ENCODE measurements at places on chromosomes 6 and 20.

DNA sequence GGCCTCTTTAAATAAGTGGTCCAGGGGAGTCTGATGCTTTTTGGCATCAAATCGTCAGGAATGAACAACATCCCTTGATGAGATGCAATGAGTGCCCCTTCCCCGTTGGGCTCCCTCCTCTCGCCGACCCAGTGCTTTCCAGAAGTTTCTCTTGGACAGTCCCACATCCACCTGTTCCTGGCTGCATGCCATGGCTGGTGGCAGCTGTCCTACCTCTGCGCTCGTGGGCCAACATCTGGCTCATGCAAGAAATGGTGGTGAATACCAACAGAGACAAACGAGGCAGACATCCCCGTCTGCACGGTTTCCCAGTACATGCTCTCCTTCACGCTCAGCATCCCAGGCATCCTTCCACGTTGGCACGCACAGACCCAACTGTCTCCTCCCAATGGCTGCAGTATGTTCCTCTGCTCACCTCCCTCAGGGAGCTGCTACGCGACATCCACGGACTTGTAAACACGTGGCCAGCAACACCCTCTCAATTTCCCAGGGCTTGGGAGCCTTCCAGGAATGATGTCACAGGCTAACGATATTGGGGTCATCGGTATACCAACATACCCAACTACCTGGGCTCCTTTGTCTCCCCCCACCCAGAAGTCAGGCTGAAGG lies 37.5 kb downstream of the PPP1R3G start:
- no peak for DNase-seq

DNA sequence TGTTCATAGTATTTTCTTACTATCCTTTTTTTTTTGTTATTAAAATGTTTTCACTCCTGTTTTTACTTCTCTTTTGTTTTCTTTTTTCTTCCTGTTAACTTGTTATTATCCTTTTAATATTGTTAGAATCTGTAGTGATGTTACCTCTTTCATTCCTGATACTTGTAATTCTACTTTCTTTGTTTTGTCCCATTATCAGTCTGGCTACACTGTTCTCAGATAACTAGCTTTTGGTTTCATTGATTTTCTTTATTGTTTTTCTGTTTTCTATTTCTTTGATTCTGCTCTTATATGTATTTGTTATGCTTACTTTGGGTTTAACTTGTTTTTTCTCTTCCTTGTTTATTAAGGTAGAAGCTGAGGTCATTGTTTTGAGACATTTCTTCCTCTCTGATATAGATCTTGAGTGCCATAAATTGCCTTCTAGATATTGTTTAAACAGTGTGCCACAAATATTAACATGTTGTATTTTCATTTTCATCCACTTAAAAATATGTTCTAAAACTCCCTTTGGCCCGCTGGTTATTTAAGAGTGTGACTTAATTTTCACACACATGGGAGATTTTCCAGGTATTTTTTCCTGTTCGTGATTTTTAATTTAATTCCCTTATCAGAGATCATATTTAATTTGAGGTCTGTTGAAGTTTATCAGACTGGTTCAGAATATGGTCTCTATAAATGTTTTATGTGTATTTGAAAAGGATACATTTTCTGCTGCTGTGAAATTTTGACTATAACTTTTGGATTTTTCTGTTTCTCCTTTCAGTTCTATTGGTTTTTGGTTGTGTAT lies 6.7 kb downstream of the XRN2 start:
- no peak for DNase-seq

DNA sequence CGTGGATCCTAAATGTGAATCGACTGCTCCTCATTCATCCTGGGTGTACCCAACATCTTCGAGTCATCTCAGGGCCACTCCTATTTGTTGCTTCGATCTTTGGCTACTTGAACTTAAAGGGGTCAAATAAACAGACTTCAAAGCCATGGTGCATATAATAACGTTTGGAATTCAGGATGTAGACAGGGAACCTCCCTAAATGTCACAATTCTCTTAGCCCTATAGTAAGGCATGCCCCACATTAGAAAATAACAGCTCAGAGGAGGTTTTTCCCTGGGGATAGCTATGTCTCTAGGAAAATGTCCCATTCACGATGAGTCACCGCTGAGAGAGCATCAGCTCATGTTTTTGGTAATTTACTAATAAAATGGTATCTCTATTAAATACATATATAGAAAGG lies 54.8 kb upstream of the BMP6 start:
- no peak for DNase-seq

DNA sequence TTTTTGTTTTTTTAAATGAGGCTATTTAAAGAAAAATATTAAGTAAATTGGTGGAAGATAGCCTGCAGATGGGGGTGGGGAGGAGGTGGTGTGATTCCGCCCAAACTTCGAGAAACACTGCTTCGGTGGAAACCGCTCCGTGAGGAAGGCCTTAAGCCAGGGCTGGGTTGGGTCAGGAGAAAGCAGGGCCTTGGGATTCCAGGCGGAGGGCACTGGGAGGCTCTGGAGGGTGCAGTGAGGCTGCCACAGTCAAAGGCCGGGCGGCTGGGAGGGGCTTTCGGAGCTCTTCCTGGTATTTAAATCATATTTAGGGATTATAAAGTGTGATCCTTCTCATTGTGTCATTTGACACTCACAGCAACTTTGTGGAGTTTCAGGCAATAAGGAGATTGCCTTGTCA lies 22.2 kb upstream of the SCRT2 start:
- DNase-seq, result no peak

GRCh38 chr6:154998855-154999254 lies 3.7 kb downstream of the TIAM2 start:
- no peak for DNase-seq

- DNase-seq, result no peak
Measured at GRCh38 chr6:111301946-111302345, 181.1 kb downstream of the REV3L start.

GRCh38 chr6:71967436-71967835 lies 81.1 kb downstream of the RIMS1 start:
- DNase-seq, result no peak

DNA sequence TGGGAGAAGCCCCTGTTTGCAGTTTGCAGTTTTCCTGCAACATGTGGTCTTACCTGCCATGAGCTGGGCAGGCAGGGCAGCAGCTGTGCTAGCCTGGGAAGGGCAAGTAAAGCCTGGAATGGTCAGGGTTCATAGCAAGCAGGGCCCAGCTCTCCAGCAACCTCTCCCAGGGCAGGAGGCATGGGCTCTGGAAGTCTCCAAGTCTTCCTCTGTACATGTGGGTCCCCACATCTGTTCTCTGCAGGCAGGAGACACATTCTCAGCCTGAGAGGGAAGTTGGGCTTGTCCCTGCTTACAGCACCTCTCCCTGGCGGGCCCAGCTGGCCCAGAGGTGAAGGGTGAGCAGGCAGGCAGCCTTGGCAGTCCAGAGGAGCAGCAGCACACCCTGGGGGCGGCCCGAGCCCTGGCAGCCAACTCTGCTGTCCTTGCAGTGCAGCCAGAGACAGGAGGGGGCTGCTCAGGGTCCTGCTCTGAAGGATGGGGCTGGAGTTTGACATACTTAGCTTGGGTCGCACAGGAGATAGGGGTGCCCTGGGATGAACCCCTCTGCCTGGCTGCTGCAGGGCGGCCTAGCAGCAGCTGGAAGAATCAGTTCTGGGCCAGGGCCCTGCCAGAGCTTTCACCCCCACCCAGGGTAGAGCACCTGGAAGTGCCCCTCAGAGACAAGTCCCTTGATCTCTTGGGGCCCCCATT lies 176.0 kb downstream of the MRPL14 start:
- peak; percentile 14 for DNase-seq

- no peak for DNase-seq
Measured at GRCh38 chr6:43186019-43186418, 4.0 kb downstream of the CUL9 start.

DNA sequence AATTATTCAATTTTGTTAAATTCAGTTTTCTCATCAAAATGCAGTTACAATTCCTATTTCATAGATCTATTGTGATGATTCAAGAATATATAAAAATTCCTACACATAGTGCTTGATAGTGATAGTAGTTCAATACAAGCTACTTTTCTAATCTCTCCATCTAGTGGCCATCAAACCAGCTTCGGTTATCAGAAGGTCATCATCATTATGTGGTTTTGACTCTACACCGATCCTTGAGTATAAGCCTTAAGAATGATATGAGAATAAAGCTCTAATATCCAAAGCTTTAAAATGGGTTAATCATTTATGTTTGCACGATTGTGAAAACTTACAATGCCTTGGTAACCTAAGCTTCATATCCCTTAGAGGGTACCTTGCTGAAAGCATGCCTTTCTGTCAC lies 167.5 kb upstream of the PREP start:
- DNase-seq, result no peak

DNA sequence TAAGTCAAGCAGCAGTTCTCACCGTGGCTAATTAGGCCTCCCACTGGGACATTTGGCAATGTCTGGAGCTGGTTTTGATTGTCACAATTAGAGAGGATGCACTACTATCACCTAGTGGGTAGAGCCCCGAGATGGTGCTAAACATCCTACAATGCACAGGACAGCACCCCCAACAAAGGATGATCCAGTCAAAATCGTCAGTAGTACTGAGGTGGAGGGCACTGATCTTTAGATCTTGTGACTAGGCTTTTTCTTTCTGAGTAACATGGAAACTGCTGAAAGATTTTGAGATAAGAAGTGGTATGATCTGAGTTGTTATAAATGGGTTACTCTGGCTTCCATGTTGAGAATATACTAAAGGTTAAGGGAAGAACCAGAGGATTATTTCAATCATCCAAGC lies 12.0 kb downstream of the UBD start:
- DNase-seq, result no peak

DNA sequence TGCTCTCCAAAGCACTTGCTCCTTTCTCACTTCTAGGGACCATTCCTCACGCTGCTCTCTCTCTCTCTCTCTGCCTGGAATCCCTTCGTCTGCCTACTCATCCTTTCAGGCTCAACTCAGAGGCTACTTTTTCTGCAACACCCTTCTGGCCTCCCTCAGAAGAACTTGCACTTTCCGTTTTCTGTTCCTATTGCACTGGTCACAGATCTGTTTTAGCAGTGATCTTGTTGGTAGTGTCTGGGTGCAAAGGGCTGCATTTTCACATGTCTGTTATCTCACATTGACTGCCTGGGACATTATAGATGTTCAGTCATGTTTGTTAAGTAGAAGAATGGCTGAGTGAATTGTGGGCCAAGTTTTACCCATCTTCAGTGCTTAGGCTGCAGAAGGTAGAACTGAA lies 63.5 kb downstream of the RIN2 start:
- DNase-seq, result no peak

DNA sequence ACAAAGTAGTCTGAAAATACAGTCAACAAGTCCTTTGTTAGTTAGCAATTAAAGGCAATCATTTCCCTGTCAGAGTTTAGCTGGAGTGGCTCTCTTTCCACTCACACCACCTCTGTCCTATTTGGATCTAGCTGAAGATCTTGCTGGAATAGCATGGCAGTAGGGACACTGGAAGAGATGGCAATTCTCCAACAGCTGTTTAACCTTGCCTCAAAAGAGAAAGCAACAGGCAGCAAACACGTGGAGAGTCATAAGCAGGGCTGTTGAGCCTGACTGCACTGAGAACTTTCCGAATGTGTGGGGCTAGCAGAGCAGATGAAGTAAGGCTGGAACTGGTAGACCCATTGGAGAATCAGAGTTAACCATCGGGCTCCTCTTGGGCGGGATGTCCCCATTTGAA lies 38.0 kb upstream of the PRSS35 start:
- no peak for DNase-seq

DNA sequence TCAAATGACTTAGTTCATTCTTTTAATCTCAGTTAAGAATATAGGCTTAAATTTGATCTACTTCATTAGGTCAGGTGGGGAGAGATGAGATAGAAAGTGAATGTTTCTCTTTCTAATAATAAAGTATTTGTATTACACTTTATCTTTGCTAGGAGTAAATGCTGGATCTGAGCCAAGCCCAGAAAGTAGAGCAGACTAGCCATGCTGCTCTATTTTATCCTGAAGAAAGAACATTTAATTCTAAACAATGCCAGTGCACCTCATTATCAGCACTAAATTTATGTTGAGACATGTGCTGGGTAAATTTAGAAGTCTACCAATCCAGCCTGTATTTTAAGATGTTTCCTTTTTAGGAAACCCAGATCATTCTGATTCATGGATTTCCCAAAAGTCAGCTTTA lies 43.5 kb downstream of the AKIRIN2 start:
- no peak for DNase-seq

DNA sequence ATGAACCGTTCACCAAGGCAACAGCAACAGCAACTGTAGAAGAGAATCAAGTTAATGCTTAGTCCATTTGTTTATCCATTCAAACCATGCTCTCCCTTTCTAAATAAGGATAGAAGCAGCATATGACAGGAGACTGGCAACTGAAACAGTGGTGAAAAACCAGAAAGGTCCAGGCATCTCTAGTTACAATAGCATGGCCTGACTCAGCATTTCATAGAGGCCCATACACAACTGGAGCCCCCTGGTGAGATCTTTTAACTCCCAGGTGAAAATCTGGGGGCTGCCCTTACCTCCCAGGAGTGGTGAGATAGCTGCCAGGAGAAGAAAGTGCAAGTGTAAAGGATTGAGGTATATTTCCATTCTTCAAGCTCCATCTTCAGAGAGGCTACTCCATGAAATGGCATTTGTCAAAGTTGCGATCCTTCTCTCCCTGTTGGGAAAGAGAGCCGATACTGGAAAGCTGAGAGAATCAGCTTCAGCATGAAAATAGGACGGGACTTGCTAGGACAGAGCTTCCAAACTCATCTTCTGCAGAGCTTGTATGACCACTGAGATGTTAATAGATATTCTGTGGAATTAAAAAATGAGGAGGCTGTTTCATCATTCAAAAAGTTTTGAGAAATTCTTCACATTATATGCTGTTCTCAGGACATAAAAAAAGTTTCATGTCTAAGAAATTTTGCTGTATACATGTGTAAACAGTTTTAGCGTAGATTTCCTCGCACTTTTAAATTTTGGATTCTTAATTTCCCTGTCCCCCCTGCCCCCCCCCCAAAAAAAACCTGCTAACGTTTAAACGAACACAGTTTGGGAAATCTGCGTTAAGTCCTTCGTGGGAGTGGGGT lies 10.9 kb upstream of the SLC2A12 start:
- DNase-seq, result no peak

DNA sequence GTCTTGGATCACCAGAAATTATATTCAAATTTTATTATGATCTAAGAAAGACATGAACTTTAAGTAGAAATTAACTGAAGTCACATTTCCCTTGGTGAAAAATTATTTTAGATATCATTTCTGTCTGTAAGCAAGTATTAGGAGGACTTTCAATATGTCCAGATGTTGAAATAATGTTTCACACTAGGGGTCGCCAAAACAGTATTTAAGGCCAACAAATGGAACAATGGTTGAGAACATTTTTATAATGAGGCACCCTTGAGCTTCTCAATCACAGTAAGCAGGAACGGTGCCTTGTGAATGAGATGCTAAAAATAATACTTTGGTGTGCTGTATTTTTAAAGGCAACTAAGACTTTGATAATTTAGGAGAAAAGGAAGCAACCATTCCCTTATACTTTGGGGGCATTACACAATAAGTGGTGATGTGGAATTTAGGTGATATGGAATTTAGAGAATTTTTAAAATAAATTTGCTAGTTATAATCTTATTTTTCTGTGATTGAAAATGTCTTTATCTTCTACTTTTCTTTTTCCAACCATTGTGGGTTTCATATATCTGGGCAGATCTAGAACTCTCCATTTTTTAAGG lies 9.6 kb upstream of the SF3B5 start:
- no peak for DNase-seq

GRCh38 chr6:19849196-19849595 lies 12.0 kb downstream of the ID4 start:
- no peak for DNase-seq

All from CD4-positive, alpha-beta T cell (primary cell).